Fibroblast of skin of right biceps (primary cell): ENCODE measurements at places on chromosomes 16 and 17.
A peak's percentile ranks its signal among the peaks of the same experiment; 100 is the strongest.

GRCh38 chr16:29674188-29674587 lies 4.8 kb upstream of the QPRT start:
- peak; percentile 42 for DNase-seq

GRCh38 chr16:69711115-69711740 lies 15.1 kb downstream of the NQO1 start:
- peak; percentile 48 for DNase-seq

- DNase-seq = peak; percentile 54
Observed at GRCh38 chr17:62876063-62876462, 67.9 kb upstream of the MARCHF10 start.

- DNase-seq = no peak
Observed at GRCh38 chr16:48035142-48035541, 120.7 kb downstream of the ABCC12 start.

GRCh38 chr17:66063686-66064085 lies 128.2 kb downstream of the CEP112 start:
- DNase-seq = no peak

DNA sequence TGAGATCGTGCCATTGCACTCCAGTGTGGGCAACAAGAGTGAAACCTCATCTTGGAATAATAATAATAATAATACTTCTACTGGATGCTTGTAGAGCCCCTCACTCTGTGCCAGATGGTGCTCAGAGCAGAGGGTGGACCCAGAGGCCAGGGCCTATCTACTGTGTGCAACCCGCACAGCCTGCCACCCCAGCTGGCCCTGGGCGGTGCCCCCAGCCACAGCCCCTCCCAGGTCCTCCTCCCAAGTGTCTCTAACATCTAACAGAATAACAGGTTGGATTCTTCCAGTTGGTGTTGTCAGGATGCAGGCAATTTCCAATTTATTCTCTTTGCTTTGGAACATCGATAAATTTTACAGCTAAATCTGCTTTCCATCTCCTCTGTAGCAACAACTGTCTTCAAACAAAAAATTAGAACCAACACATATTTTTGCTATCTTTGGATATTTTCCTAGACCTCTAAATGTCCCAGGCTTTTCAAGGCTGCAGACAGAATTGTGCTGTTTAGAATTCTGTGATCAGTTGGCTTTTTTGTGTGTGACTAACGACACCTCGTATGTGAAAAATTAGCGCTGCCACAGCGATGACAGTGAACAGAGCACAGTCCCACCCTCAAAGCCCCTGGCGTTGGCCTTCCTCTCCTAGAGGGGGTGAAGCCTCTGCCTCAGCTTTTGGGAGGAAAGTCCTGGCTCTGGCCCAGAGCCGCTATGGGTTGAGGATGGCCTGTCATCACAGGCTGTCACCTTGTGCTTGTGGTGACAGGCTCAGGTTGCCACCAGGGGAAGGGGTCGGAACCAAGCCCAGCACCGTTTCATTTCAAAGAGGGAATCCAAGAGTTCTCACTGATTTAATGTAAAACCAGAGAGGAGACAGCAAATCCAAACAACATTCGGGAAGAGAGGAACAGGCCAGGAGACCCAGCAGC lies 7.6 kb upstream of the EVPL start:
- DNase-seq = peak; percentile 23

DNA sequence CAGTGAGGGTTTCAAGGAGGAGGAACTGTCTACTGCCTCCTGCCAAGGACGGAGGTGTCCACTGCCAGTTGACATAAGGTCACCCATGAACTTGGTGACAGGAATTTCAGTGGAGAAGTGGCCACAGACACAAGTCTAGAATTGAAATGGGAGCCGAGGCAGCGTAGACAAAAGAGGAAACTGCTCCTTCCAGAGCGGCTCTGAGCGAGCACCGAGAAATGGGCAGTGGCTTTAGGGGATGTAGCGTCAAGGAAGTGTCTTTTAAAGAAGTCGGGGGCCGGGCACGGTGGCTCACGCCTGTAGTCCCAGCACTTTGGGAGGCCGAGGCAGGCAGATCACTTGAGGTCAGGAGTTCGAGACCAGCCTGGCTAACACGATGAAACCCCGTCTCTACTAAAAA lies 3.1 kb upstream of the SERPINF1 start:
- no peak for DNase-seq

DNA sequence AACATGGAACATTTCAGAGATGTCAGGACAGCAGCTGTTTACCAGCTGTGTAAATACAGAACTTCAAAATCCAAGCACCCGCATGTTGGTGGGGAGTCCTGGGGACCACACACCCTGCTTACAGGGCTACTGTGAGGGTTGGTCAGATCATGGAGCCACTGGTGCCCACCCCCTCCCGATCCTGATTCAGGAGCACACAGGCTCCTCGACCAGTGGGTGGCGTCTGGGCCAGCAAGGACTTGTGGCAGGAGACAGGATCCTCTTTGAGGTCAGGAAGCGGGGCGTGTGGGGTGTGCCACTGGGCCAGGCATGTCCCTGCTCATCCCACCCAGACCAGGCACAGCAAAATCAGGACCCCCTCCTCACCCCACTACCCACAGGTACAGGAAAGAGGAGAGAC lies 83.6 kb downstream of the SDK2 start:
- DNase-seq = no peak

DNA sequence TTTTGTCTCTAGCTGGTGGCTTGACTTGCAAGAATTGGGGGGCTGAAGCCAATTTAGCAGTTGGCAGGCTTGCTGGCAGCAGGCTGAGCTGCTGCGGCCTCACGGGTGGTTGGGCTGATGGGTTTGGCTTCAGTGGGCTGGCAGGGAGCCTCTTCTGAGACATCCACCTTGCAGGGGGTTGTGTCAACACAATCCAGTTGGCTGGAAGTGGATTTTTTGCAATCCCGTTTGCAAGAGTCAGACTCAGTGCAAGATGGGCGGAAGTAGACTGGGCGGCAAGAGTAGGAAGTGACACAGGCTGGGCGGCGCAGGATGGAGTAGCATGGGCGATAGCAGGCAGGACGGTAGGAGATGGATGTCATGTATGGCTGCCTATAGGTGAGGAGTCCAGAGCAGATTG lies 1.5 kb downstream of the KRTAP16-1 start:
- peak; percentile 28 for DNase-seq

DNA sequence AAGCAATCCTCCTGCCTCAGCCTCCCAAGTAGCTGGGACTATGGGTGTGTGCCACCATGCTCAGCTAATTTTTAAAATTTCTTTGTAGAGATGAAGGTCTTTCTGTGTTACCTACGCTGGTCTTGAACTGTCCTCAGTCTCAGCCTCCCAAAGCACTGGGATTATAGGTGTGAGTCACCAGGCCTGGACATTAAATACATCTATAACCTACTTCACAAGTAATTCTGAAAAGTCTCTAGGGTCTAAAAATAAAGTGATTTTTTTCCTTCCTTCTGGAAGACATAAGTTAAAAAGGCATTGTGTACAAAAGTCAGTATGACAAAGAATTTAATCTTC lies 118.3 kb downstream of the PARN start:
- DNase-seq = peak; percentile 64

DNA sequence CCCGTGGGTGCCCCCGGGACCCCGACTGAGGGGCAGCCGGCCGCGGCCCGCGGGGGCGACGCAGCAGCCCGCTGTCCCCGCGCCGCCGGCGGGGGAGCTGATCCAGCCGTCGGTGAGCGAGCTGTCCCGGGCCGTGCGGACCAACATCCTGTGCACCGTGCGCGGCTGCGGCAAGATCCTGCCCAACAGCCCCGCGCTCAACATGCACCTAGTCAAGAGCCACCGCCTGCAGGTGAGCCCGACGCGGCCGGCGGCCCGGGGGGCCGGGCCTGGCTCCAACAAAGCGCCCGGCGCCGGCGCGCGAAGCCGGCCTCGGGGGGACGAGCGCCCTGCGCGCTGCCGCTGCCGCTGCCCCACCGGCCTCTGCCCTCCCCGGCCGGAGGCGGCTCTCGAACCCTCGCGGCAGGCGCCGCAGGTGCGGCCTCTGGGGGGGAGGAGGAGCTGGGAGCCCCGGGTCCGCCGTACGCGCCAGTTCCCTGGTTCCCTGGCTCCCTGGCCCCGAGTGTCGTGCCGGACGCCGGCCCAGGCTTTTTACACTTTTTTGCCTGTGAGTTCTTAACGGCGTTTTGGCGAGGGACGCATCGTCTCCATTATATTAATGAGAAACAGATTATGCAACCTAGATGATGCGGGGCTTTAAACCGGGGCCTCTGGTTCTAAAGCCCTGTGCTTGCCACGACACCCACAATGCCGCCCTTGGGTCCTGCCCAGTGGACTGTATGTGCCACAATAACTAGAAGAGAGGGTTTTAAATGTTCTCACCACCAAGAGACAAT lies 521 bp downstream of the ATMIN start:
- DNase-seq = peak; percentile 10

DNA sequence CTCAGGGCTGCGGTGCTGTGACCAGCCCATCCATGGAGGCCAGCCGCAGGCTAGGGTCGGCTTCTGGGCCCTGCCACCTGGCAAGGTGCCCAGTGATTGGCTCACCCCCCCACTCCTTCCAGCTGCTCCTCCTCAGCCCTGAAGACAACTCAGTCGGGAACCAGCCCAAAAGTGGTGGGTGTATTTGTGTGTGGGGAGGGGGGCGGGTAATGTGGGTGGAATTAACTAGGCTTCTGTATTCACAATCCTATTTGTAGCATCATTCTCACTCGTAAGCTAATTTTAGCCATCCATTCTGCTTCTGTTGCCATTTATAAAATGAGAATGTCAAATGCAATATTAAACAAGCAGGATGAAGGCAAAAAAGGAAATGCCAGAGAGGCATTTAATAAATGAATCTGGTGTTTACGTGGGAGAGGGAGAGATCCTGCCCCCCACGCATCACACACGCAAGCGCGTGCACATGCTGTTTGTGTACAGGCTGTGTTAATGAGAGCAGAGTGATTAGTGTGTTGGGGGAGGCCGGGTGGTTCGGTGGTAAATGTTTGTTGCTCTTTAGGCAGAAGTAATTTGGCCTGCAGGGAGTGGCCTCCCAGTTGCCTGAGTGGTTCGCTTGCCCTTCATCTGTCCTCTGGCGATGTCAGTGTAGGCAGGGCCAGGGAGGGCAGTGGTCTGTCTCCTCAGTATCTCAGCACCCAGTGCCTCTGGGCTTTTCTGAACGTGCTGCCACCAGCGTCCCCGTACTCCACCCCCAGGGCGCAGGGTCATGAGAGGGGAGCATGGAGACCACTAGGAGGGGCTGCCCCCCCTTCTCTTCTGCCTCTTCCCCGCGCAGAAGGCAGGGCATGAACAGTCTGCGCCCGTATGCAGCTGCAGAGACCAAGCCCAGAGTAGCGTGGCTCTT lies 140.1 kb downstream of the CCDC182 start:
- DNase-seq = peak; percentile 32

GRCh38 chr16:55171241-55171640 lies 152.8 kb upstream of the IRX6 start:
- DNase-seq = no peak

DNA sequence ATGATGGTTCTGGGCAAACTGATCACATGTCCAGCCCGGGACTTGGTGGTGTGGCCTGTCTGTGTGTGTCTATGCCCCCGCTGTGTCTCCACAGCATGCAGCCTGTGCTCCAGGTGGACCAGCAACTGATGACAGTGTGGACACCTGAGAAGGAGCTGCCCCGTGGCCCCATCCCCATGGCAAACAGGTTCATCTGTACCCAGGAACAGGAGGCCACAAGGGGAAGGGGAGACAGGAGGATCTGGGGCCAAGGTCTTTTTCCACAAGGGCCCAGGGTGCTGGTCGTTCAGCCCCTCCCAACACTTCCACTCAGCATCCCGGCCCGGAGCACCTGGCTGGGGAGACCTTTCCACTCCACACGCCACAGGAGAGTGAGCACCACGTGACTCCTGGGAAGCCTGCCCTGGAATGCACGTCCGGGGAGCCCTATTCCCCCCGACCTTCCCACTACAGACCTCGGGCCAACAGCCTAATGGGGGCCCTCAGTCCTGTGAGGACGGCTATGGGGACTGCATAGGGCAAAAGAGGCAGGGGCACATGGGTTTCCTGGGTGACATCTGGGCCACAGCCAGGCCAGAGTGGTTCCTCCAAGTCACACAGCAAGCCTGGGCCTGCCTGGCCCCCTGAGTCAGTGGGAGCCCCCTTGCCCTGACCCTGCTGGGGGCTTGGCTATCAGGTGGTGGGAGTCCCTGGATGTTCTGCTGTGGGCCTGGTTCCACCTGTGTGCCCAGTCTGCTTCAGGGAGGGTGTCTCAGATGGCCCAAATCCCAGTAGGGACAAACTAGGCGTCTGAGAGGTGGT lies 20.8 kb upstream of the NXPH3 start:
- DNase-seq = no peak

- DNase-seq = no peak
Observed at GRCh38 chr16:28872952-28873351, 5.3 kb upstream of the ATP2A1 start.

DNA sequence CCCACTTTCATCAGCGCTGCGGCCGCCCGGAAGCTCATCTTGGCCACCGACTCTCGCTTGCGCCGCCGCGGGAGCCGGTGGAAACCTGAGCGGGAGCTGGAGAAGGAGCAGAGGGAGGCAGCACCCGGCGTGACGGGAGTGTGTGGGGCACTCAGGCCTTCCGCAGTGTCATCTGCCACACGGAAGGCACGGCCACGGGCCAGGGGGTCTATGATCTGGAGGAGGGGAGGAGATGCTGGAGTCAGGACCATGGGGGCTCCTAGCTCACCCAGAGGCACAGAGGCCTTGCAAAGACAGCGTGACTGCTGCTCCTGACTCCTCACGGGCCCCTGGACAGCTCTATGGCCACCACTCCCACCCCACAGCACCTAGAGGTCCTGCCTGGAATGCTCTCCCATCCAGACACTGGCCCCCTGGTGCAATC lies 9.4 kb downstream of the SNRNP25 start:
- DNase-seq = no peak

DNA sequence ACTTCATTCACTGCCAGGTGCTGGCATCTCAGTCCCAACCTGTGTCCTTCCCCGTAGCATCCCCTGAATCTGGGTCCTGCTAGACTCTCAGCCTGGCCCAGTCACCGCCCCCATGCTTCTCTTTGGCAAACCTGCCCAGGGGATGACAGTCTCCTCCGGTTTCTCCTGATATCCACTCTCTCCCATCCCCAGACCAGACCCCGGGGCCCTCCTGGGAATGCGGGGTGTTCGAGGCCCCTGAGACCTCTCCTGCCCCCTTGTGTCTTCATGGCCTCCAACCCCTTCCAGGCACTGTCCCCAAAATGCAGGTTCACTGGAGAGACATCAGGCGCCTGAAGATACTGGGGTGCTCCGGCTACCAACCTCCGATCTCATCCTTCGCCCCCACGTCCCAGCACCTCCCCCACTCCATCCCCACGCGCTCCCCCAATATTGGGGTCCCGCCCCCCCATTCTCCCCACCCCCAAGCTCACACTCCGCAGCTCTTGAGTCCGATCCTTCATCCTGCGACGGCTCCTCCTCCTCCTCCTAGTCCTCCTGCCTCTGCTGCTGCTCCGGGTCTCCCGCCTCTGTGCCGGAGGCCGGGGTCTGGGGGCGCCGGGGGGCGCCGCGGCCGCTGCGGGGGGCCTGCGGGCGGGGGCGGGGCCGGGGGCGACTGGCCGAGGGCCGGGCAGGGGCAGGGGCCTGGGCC lies 399 bp downstream of the STX1B start:
- no peak for DNase-seq

DNA sequence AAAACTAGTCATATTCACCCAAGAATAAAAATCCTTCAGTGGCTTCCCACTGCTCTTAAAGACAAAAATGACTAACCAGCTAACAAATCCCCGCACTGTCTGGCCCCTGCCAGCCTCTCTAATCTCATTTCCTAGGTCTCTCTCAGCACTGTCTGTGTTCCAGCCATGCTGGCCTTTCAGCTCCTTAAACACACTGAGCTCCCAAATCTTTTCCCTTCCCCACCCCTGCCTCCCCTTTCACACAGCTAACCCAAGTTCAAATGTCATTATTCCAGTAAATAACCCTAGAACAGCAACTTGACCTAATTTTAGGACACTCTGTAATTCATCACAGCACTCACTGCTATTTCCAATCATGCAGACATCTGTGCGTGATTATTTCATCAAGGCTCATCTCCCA lies 7.8 kb downstream of the SHCBP1 start:
- no peak for DNase-seq

- DNase-seq = no peak
Observed at GRCh38 chr17:149897-150584, 12.7 kb downstream of the SCGB1C2 start.
